ENCODE measurements at places on chromosomes 16 and 17.

- no peak for DNase-seq
Observed at GRCh38 chr17:45160447-45161287, 1.0 kb upstream of the HEXIM2 start.

DNA sequence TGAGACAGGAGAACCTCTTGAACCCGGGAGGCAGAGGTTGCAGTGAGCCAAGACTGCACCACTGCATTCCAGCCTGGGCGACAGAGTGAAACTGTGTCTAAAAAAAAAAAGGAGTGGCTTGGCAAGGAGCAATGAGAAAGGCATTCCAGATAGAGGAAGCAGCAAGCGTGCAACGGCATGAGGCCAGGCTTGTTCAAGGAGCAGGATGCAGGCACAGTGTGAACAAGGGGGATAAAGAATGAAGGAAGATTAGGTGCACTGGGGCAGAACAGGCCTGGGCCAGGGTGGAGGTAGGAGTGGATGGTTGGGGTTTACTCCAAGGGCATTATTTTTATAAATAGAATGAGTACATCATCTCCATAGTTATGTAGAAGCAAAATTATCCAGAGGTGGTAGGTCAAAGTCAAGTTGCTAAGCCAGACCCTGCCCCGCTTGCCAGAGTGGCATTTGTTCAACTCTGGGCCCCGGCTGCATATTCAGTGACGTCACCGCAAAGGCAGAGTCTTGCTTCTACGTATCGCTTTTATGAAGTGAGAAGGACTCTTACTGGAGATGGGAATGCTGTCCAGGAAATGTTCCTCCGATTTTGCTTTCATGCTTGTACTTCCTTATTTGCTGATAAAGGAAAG is 100.2 kb downstream of the KATNIP start:
- no peak for DNase-seq

DNA sequence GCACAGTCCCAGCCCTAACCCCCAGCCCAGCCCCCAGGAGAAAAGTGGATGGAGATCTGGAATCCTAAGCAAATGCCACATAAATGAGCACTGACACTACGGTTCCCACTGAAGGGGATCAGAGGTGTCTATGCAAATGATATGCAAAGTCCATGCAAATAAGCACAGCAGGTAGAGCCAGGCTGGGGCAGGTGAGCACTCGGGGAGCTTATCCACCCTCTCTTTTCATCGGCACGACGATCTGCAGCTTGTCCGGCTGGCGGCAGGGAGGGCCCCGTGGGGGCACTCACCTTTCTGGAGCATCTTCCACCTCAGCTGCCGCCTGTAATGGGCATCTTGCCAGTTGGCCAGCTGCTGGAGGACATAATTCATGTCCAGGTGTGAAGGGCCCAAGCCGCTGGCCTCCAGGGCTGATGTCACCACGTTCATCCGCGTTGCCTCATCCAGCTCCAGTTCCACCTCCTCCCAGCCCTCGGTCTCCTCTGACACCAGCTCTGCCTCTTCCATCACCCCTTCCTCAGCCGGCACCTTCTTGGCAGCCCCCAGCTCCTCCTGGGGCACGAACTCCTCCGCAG is 9.9 kb downstream of the HAP1 start:
- no peak for DNase-seq

- DNase-seq: no peak
Observed at GRCh38 chr16:74747-75334, 2.4 kb upstream of the RHBDF1 start.

- no peak for DNase-seq
Observed at GRCh38 chr17:38507921-38508569, 79.8 kb downstream of the ARHGAP23 start.

DNA sequence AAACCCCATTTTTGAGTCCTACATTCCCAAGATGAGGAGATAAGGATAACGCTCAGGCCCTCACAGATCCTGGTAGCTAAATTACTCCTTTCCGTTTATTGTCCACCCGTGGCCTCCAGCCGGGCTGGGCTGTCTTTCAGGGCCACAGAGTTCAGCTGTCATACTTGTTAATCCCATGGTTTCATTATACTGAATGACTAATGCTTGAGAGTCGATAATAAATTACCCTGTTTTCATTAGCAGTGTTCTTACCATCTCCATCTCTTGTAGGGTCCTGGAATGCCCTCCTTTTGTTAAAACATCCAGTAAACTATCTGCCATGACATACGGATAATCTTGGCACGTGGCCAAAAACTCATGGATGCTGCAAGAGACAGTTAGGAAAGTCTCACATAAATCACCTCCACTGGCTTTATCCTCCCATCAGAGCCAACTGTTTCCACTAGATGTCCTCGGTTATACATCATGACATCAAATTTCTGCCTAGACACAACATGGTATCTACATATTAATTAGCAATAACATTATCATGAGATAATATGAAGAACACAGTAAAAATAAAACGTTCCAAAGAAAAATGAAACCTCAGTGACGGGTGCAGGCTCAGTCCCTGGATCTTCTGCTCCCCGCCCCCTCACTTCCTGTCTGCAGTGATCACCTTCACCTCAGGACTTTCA is 45.3 kb downstream of the BRD7 start:
- DNase-seq: no peak

All from thymus (tissue), 14 donors.